Activated CD8-positive, alpha-beta memory T cell treated with anti-CD3 and anti-CD28 coated beads for 48 hours (primary cell): ENCODE measurements at places on chromosomes 4 and X.

DNA sequence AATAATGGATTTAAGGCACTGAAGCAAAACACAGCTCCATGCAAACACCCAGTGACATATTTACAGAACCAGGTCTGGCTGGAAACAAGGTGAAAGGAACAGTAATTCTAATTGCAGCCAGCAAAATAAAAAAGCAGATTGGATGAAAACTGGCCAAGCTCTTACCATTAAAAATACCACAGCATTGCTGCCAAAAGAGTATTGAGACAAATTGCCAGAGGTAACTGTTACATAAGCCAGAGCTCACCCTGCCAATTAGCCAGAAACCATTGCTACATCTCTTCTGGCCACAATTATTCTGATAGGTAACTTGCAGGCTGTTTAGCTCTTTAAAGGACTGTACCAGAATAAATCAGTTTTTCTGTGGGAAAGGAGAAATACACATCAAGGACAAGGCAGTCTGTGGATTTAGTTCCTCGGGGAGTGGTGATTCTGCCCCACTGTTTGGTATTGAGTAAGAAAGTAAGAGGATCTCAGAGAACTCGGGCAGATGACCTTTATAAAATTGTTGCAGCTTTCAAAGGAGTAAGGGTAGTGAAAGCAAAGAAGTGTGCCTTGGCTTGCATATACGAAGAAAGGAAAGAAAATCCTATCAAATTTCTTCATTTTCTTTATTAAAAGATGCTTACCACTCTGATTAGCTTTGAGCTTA is 369.5 kb downstream of the PPP3CA start:
- DNase-seq, result no peak

- no peak for DNase-seq
Measured at GRCh38 chrX:45975633-45976032, 569.6 kb downstream of the ZNF674 start.

GRCh38 chrX:43656005-43656494 is at the start of gene MAOA:
TSS of gene MAOA (plus strand) at chrX:43656299. CDS start at chrX:43656342, 43 bp downstream.
- DNase-seq, result no peak

GRCh38 chr4:148006001-148006400 is 274.1 kb downstream of the ARHGAP10 start:
- DNase-seq, result no peak

- no peak for DNase-seq
Measured at GRCh38 chr4:143186649-143187048, 1.9 kb downstream of the USP38 start.

DNA sequence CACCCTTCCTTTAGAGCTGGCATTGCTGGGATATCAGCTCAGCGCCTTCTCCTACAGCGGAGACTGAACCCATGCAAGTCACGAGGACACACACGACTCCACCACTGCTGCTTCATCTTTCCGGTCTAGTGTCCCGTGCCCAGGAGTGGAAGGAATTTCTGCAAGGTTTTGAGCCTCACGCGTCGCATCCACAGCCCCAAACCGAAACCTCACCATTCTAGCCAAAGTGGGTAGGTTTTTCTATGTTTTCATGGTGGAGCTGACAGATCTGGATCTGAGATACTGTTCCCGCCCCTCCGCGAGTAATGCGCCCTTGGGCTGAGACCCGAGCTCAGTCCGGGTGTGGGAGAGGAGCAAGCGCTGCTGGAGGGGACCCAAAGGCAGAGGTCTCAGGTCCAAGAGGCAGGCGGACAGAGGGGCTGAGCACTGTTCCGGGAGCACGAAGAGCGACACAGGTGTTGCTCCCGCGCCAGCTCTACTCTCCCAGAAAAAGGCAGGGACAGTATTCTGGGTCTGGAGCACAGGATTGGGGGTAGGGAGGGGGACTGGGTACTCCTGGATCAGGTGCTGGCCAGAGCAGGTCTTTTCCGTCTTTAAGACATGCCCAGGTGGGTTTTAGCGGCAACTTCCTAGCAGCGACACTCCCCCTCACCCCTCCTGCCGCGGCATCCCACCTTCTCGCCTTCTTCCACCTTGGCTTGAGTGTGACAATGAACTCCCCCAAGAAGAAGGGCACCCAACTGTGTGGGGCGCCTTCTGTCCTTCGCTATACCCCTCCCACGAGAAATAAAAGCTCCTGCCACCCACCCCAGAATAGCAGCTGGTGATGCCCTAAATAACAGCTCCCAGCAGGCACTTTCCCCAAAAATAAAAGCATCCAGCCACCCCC is 1.8 kb downstream of the EPHA5 start:
- DNase-seq, result no peak

DNA sequence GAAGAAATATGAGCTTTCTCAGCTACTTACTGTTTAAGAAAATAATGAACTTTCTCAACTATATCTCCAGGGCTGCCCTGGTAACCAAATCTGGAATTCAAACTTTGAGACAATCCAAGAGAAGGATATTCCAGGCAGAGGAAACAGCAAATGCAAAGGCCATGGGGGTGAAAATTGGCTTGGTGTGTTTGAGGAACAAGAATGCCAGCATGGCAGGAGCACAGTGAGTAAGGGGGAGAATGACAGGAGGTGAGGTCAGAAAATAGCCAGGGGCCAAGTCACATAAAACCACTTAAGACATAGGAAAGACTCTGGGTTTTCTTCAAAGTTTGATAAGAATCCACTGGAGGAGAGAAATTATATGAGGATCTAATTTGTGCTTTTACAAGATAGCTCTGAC is 27.2 kb upstream of the BTC start:
- no peak for DNase-seq
